ENCODE measurements at places on chromosomes 13 and 19.

- DNase-seq: no peak
These were observed 41.2 kb downstream of the PEX11G start for GRCh38 chr19:7447648-7448047.

GRCh38 chr19:9909251-9909650 lies 27.1 kb downstream of the OLFM2 start:
- no peak for DNase-seq

DNA sequence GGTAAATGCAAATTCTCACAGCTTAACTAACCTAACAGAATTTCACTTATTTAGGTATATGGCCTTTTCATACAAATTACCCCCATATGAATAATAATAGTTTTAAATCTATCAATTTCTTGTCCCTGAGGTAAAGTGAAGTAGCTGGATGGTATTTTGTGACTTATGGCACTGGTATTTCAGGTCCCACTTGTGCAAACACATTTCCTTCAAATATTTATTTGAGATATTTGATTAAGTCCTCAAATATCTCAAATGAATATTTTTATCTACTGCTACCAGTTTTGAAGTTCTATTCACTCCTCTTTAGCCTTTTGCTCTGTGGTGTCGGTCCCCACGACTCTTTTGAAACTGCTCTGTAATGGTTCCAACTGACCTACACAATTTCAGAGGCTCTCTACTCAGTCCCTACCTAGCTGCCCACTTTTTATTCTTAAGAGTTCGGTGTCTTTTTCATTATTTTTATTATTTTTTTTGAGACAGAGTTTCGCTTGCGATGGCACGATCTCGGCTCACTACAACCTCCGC lies 59.6 kb upstream of the ZDHHC20 start:
- no peak for DNase-seq

DNA sequence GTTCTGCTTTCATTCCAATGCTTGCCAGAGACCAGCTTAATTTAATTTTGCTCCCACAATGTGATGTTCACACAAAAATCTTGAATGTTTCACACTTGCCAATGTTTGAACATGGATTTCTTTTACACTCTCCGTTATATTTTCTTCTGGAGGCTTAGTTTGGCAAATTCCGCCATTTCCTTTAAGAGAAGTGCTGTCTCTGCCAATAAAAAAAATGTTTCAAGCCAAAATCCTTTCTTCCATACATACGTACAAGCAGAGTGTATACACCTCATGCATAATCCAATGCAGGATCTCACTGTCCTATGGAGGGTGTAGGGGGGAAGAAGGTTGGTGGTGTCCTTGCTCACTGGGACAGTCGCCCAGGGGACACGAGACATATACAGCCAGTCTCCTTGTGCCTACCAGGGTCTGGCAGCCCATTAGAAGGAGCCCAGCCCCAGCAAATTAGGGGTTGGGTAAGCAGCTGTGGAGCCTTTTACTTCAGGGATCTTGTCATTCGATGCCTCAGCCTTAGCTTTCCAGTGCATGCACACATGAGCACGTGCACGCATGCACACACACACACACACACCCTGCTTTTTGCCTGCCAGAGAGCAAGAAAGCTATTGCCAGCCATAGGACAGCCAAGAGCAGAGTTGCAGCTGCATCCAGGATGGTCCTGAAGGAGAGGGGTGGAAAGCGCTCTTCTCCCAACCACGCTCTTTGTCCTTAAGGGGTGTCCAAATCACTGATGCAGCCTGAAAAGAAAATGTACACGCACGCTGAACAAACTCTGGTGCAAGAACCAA lies 208.3 kb downstream of the FOXO1 start:
- no peak for DNase-seq

- DNase-seq: no peak
These were observed 26.2 kb upstream of the CD33 start for GRCh38 chr19:51198641-51199040.

GRCh38 chr13:62205273-62205672 lies 789.6 kb upstream of the PCDH20 start:
- DNase-seq: no peak

GRCh38 chr19:17866312-17866963 lies 5.3 kb upstream of the SLC5A5 start:
- DNase-seq: peak; percentile 23

DNA sequence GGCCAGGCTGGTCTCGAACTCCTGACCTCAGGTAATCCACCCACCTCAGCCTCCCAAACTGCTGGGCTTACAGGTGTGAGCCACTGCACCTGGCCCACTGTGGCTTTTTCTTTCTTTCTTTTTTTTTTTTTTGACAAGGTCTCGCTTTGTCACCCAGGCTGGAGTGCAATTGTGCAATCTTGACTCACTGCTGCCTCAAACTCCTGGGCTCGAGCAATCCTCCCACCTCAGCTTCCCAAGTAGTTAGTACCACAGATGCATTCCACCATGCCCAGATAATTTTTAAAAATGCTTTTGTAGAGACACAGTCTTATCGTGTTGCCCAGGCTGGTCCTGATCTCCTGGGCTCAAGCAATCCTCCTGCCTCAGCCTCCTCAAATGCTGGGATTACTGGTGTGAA lies 12.1 kb upstream of the FCGBP start:
- peak; percentile 35 for DNase-seq

DNA sequence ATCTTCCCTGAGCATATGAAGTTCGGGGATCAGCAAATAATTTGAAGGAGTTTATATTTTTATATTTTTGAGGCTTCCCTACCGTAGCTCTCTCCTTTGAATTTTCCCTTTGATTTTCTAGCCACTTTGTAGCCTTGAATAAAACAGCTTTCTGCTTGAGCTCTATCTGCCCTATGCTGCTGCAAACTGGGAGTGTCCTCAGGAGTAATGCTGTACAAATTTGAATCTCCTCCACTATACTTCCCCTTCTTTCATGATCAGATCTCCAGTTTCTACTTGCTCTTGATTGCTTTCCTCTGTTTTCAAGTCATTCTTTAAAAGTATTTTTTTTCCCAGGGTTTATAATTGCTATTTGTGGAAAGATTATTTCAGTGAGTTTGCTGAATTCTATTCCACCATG lies 14.6 kb downstream of the PDS5B start:
- no peak for DNase-seq

GRCh38 chr19:2149980-2150793 lies 1.2 kb downstream of the AP3D1 start:
- DNase-seq: peak; percentile 41

GRCh38 chr13:50243931-50244330 lies 228.7 kb downstream of the KCNRG start:
- no peak for DNase-seq

GRCh38 chr19:1698636-1699035 lies 46.2 kb upstream of the TCF3 start:
- no peak for DNase-seq

DNA sequence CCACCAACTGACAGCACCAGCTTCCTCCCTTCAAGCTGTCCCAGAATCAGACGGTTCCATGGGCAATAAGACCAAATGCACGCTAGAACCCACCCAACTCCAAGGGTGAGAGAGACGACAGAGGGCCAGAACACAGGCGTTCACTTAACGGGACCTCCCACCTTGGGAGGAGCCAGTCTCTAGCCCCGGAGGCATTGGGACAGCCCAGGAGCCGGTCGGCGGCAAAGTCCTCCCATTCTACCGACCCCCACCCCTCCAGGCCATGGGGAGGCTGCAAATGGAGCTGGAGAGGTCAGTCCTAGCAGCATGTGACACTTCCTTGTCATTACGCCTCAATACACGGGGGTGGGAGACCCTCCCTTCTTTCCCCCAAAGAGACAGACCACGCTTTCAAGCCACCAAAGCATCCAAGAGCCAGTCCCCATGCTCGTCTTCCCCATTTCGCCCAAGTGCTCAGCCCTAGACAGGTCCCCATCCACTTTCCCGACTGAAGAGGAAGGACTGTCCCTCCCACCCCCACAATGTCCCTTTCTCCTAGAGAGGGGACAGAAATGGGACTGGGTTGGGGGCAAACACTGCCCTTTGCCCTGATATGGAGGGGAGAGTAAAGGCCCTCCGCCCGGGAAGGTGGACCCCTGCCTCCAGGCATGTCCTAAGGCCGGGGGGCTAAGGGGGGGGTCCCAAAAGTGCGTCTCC lies 964 bp downstream of the KHSRP start:
- DNase-seq: peak; percentile 75

GRCh38 chr13:21470785-21471184 lies 11.7 kb upstream of the ZDHHC20 start:
- DNase-seq: no peak

- DNase-seq: peak; percentile 40
These were observed 280.0 kb downstream of the SHISA2 start for GRCh38 chr13:25771641-25772478.

DNA sequence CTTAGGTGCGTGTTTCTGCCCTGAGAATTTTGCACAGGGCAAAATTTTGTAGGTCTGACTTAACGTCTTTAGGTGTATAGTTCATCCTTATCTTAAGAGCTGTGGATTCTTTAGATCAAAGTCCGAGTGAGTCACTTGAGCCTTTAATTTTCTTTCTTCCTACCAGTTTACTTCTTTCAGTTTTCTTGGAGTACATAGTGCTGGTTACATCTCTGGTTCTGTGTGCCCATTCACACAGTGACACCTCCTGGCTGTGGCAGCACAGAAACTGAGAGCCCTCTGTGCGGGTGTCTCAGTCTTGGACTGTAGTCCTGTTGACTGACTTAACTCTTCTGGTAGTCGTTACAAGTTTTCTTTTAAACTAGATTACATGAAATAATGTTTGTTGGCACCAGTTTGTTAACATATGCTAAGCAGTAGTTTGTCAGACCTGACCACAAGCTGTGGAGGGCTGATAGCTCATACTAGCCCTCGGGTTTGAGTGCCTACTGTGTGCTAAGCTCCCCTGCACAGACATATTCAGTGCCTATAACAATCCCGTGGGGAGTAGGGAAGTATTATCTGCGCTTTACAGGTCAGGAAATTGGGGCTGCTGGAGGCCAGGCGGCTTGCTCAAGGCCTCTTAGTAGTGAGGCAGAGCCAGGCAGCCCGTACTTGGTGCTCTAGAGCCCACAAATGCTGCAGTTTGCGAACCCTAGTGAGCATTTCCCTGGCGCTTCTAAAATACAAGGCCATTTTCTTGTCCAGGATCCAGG lies 1.6 kb downstream of the GATAD2A start:
- peak; percentile 61 for DNase-seq

GRCh38 chr19:19587771-19588170 lies 30.7 kb downstream of the PBX4 start:
- no peak for DNase-seq

GRCh38 chr13:74464670-74465069 lies 330.5 kb upstream of the KLF12 start:
- no peak for DNase-seq

DNA sequence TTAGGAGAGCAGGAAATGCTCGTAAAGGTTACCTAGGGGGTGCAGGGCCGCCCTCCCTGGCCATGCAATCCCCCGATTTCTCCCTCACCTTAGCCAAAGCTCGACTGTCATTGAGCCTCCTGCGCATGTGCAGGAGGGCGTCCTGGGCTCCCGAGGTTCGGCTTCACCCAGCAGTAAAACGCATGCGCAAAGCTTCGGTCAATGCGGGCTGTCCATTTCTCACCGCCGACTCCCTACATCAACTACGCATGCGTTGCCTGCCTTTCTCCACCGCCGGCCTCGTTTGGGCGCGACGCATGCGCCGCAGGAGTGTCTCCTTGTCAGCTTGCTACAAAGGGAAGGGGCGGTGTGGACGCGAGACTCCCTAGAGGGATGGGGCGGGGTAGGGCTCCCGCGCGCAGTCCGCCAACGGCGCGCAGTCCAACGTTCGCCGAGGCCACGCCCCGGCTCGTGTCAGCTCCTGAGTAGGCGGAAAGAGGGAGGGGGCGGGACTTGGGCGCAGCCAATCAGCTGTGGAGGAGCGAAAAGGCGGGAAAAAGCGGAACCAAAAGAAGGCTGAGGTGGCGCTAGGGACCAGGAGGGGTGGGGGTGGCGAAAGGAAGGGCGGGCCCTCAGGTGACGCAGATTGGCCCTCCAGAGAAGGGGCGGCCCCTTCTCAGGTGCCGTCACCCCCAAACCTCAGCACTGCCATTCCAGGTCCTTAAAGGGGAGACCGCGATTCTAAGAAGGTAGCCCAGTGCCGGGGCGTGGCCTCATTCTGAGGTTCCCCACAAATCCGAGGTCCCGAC lies at the start of the genes SYNGR4 and TMEM143:
SYNGR4 (plus strand) TSS at position 558 of the 788 bp plus-strand sequence. CDS start 1,476 bp downstream, outside the sequence.
TMEM143 (minus strand) TSS at position 131 of the 788 bp plus-strand sequence; CDS start at position 111, 20 bp downstream.
- DNase-seq: peak; percentile 98

DNA sequence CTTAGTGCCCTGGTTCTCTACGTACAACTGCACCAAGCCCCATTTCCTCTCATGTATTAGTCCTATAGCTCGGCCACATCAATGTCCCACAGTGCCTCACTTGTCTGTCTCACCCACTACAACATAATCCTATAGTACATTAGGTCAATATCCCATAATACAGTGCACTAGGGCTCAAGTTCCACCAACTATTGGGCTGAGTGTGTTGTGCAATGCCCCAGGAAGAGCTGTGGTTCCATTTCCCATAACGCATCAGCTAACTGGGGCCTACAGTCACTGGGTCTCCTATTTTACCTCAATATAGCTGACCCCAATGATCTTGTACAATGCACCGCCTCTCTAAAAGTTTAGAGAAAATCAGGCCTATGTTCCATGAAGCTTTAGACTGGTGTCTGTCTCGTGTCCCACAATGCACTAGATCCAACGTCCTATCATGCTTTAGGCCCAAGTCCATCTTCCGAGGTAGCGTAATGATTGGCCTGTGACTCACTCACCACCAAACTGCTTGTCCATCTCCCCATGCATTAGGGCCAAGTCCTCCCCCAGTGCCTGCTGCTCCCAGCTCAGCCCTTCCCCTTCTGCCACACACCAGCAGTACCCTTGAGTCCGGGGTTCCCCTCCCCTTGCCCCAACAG lies 21.8 kb downstream of the TSKS start:
- peak; percentile 35 for DNase-seq
